ENCODE measurements at places on chromosomes 12 and 14. TPM values are rescaled to one million over a fixed set of nuclear protein-coding genes. Genes with fewer than 3 reads are reported as not detected.
A peak's percentile ranks its signal among the peaks of the same experiment; 100 is the strongest.

Gene ACSS3
- total RNA-seq = 24.5 TPM

Gene IAPP
- total RNA-seq = not detected

Gene RBP5
- 0.47 TPM for total RNA-seq

Gene CRIP1
- total RNA-seq = 65.9 TPM

Gene FIGNL2
- total RNA-seq = 0.30 TPM

Gene SIRT4
- total RNA-seq = 6.5 TPM

Gene TAS2R42
- total RNA-seq = not detected

- DNase-seq = no peak
These were observed 35.9 kb downstream of the FLRT2 start for GRCh38 chr14:85565862-85566296.

DNA sequence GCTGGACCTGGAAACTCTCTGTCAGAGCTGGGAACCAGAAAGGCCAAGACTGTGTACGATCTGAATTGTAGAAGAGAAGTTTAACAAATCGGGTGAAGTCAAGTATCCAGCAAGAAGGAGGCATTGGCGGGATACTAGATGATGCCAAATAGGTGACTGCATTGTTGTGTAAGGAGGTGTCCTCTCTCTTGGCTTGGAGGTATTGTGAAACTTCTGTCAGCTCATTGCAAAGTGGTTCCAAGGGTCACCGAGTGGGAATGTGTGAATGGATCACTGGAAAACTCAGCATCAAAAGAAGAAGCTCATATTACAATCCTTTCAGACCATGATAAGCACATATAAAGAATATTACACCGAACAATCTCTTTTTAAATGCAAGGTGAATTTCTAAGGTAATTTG is 11.7 kb downstream of the NAV3 start:
- no peak for DNase-seq

- no peak for DNase-seq
These were observed 4.9 kb upstream of the EXOC3L4 start for GRCh38 chr14:103089386-103090335.

- no peak for DNase-seq
These were observed 9.7 kb downstream of the POLE start for GRCh38 chr12:132677492-132677891.

- no peak for DNase-seq
These were observed 901 bp downstream of the B3GNT4 start for GRCh38 chr12:122204167-122205052.

- no peak for DNase-seq
These were observed 51.8 kb downstream of the MSRB3 start for GRCh38 chr12:65330331-65330730.

- no peak for DNase-seq
These were observed 73.7 kb downstream of the BBS10 start for GRCh38 chr12:76274420-76275083.

DNA sequence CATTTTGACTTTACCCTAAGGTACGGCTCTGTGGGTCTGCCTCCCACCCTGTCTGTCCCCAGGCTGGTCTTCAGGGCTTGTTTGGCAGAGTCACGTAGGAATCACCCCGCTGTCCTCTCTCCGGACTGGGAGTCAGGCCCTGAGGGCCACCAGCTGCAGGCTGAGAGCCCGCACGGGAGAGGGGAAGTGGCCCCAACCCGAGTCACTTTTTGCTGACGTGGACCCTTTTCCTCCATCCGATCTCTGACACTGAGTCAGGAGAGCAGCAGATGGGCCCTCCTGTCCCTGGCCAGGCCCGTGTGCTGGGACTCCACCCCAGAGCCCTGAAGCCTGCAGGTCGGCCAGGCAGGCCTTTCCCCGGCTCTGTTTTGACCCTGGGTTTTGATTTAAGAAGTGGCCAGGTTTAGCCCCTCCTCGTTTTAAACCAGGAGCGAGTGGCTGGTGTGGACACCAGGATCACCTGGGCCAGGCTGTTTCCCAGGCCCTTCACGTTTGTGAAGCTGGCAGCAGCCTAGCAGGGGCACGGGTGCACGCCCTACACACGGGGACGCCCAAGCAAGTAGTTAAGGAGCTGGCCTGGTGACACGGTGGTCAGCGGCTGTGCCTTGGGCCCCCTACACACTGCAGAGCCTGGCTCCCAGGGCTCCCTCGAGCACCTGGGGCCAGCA is 12.5 kb upstream of the TEX22 start:
- DNase-seq = peak; percentile 21

- DNase-seq = no peak
These were observed 1.4 kb upstream of the KCNK10 start for GRCh38 chr14:88324491-88324890.

- no peak for DNase-seq
These were observed 11.2 kb downstream of the DHRS7 start for GRCh38 chr14:60153991-60154390.

DNA sequence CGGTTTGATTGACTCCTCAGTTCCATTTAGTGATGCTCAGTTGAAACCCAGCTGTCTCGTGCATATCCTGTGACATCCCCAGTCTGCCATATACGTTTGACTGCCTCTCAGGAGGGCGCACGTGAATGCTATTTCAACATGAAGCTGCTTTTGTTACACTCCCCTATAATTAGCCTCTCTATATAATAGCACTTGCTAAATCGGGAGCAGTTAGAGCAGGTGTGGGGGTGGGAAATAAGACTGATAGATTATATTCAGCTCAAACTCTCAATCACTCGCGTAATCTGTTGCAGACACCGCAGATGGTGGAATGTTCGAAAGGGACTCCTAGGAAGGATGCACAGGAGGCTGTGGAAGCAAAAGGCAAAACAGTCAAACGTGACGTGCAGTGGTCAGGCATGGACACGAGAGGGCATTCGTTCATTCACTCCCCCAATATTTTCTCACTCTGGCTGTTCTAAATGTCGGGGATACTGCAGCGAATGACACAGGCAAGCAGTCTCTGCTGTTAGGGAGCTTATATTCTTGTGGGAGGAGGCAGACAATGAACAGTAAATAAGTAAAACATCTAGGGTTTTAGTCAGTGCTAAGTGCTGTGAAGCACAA is 29.8 kb downstream of the KCNA1 start:
- DNase-seq = no peak

DNA sequence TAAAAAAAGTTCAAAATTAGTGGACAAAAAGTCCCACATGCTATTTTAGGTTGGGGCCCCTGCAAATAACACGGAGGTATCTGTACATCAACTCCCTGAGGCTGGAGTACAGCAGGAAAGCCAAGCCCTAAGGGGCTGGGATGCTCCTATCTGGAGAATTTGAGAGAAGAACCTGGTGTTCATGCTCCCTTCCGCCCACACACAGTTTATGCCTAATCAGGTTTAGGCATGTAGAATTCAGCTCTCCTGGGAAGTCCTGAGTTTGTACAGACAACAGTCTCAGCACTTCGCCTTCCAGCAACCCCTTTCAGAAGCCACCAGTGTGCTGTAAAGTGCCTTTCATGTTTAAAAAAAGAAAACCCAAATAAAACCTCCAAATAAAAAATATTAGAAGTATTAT is 237.3 kb upstream of the GRIP1 start:
- no peak for DNase-seq

DNA sequence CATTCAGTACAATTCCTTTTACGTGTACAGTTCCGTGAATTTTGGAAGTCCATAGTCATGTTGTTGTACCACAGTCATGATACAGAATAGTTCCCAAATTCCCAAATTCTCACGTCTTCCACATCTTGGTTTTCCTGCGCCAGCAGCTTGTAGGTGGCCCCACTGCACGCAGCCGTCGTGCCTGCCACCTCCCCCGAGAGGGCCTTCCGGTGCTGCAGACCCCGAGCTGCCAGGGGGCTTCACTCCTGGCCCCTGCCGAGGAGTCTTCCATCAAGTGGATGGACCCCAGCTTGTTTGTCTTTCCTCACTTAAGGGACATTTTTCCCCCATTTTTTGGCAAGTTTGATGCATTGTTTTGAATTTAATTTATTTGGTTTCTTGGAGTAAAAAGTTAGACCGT is 16.8 kb downstream of the MTA1 start:
- no peak for DNase-seq

DNA sequence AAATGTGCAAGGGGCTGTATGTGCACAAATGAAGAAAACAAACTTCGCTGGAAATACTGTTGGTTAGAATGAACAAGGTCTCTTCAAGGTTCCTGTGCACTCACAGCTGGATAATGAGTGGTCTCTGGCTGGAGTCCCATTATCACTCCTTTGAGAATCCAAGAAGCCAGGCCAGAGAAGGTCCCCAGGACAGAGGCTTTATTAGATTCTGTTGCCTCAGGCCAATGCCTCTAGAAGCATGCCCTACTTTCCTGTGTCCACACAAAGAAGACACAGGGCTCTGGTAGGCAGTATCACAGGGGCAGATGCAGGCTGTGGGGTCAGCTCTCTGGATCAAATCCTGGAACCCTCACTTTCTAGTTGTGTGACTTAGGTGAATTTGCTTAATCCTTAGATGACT is 384.7 kb downstream of the GRIN2B start:
- DNase-seq = no peak

DNA sequence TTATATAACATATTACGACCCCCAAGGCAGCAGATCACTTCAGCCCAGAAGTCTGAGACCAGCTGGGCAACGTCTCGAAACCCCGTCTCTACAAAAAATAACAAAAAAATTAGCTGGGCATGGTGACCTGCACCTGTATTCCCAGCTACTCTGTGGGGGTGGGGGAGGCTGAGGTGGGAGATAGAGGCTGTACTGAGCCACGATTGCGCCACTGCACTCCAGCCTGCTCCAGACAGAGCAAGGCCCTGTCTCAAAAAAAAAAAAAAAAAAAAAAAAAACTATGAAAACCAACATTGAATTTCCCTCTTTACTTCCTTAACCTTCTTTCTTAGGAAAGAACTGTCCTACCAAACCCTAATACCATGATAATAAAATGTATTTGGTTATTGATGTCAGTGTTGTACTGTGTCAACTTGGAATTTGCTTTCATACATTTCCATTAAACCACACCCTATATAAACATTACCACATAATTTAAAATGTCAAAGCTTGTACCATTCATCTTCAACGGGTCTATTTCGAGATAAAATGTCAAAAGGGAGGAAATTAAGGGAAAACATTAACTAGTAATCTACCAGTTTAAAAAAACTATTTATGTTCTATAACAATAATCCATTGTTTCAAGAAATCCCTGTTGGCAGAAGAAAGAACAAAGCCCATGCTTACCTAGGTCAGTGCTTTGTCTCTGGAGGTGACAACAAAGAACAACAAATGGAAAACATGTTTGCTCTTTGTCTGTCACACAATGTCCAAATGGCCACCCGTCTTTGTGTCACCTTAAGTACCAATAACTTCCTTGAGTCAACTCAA is 17.4 kb downstream of the GALNT4 start:
- no peak for DNase-seq

DNA sequence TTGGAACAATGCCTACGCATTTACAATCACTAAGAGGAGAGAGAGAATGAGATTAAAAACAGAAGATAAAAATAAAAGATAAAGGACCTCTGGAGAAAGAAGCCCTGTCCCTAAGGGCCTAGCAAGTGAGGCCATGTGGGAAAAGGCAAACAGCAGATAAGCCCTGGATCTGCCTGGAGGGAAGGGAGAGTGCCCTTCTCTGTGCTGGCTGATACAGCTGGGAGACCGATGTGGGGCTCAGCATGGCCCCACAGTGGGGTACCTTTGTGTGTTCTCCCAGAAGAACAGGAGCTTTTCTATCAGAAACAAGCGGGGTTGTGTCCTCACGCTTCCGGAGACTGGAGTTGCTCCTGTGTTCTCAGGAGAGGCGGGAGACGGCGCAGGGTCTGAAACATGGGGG is 59.9 kb downstream of the TMCC3 start:
- no peak for DNase-seq

DNA sequence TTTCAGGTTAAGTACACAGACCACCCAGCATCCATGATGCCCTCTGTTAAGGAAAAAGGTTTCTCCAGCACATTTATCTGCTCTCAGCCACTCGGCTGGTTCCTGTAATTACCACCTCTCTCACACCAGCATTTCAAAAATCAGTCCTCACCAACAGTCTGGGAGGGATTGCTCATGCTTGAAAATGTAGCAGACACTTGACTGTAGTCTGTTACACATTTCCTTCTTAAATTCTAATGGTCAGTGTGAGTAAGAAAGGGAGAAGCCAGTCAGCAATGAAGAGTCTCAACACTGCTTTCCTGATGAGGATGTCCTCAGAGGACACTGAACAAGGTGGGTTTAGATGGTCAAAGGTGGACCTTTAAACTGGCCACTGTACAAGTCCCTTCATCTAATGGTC is 6.0 kb downstream of the ZBTB39 start:
- DNase-seq = no peak

DNA sequence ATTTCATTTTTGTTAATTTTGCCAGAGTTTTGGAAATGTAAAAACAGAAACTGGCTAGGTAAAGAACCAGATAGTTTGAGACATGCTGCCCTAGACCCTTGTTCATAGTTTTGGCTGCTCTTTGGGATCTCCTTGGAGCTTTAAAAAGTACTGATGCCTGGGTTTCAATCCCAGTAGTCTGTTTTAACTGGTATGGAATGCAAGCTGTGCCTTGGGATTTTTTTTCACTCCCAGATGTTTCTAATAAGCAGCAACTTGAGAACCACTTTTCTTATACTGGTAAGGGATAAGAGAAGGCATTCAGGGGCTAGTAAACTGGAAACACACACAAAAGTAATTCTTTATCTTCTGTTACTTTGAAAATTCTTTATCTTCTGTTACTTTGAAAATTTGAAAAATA is 18.8 kb downstream of the SLC35F4 start:
- no peak for DNase-seq

DNA sequence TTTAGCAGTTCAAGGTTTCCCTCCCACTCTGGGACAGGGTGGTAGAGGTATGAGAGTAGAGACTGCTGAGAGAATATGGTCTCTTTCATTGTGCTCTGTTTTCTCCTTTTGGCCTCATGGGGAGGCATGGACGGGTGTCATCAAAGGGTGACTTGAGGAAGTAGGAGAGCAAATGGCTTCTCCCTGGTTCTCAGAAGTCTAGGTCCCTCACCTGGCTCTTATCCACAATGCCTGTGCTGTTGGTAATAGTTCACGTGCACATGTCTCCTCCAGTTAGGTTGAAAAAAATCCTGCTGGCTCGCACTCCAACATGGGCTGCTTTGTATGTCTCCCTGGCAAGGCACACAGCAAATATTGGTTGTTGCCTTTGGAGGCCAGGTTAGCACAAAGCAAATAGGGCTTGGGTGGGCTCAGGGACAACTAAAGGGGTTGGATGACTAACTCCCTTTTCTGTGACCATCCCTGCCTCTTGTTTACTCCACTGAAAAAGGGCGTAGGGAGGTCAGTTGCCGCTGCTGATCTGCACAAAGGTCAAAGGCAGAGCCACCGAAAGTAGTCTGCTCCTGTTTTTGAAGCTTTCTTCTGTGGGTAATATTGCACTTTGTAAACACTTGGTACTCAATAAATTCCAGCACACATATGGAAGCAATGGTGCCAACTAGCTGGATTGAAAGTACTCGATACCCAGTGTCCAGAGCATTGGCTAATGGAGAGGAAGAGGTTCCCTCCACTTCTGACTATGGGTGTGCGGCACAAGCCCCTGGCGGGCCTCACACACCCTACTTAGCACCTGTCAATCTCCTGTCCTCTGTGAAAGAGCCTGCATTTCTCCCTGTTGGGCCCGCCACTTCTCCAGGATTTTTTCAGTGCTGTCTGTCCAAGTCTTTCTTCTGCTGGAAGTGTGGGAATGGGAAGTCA is 121.8 kb downstream of the SLC38A6 start:
- DNase-seq = no peak

Measured in left ventricle myocardium inferior (tissue), 1 donor.